H1 (cell line): ENCODE measurements at places on chromosomes 2 and 18. TPM values are rescaled to one million over a fixed set of nuclear protein-coding genes. Genes with fewer than 3 reads are reported as not detected.

Gene CXCR1
- total RNA-seq = not detected in 2 replicates

Gene FAP
- total RNA-seq = not detected in 2 replicates

Gene NEB
- 2.5 and 2.6 TPM in 2 replicates for total RNA-seq

Gene CTAGE1
- not detected in 2 replicates for total RNA-seq

Gene PROKR1
- total RNA-seq = 3.9 and 4.0 TPM in 2 replicates

Gene TRIM54
- total RNA-seq = 3.9 and 4.2 TPM in 2 replicates

Gene SP140
- 1.3 and 1.7 TPM in 2 replicates for total RNA-seq

Gene SKOR2
- total RNA-seq = 0.11 and 0.21 TPM in 2 replicates

Gene MARCHF4
- total RNA-seq = 2.9 TPM in 2 replicates

Gene ARID5A
- total RNA-seq = 4.4 and 5.3 TPM in 2 replicates

Gene HOXD4
- not detected in 2 replicates for total RNA-seq

Gene MDH1B
- 2.1 and 2.7 TPM in 2 replicates for total RNA-seq

Gene GPR155
- 1.1 and 2.1 TPM in 2 replicates for total RNA-seq

Gene TRAF3IP1
- total RNA-seq = 15.9 and 17.5 TPM in 2 replicates

Gene ABCB11
- total RNA-seq = not detected in 2 replicates

Gene LAMA1
- total RNA-seq = 48.7 and 48.8 TPM in 2 replicates

Gene SRSF7
- 370 and 378 TPM in 2 replicates for total RNA-seq

Gene LHCGR
- 0.31 and 0.73 TPM in 2 replicates for total RNA-seq

Gene POTEJ
- not detected in 2 replicates for total RNA-seq
